ENCODE measurements at places on chromosomes 6 and 20. TPM values are rescaled to one million over a fixed set of nuclear protein-coding genes. Genes with fewer than 3 reads are reported as not detected.

ADISSP gene
- total RNA-seq, result 28.7 TPM

ZSCAN31 gene
- total RNA-seq, result 1.1 TPM

FAM162B gene
- not detected for total RNA-seq

MMP24 gene
- not detected for total RNA-seq

KCNG1 gene
- total RNA-seq, result not detected

ERVFRD-1 gene
- not detected for total RNA-seq

GNAS-AS1 gene
- 1.2 TPM for total RNA-seq

SLC22A2 gene
- total RNA-seq, result not detected

BCAS1 gene
- total RNA-seq, result 0.33 TPM

DCDC2 gene
- 0.13 TPM for total RNA-seq

PAX1 gene
- total RNA-seq, result not detected

TAP1 gene
- total RNA-seq, result 147 TPM

PLCB1 gene
- total RNA-seq, result 7.4 TPM

MYO6 gene
- 4.5 TPM for total RNA-seq

CRISP2 gene
- not detected for total RNA-seq

DPM1 gene
- 37.6 TPM for total RNA-seq

GATA5 gene
- total RNA-seq, result not detected

FAM110A gene
- total RNA-seq, result 27.6 TPM

TCF21 gene
- not detected for total RNA-seq

SIM1 gene
- not detected for total RNA-seq

CD24 gene
- total RNA-seq, result 0.88 TPM

SPDEF gene
- total RNA-seq, result 0.35 TPM

DNAH8 gene
- 0.10 TPM for total RNA-seq

FBXO30 gene
- total RNA-seq, result 5.0 TPM

TNF gene
- total RNA-seq, result 21.9 TPM

XKR7 gene
- not detected for total RNA-seq

SYCP2L gene
- total RNA-seq, result not detected

OLIG3 gene
- total RNA-seq, result not detected

TRERF1 gene
- total RNA-seq, result 20.5 TPM

C6orf141 gene
- total RNA-seq, result not detected

RTF2 gene
- 69.4 TPM for total RNA-seq

RNF5 gene
- 48.0 TPM for total RNA-seq

SERPINB1 gene
- 40.3 TPM for total RNA-seq

ADGRB3 gene
- not detected for total RNA-seq

ABHD16B gene
- not detected for total RNA-seq
